Left renal cortex interstitium (tissue), 4 donors: ENCODE measurements at places on chromosomes 2 and 18.

DNA sequence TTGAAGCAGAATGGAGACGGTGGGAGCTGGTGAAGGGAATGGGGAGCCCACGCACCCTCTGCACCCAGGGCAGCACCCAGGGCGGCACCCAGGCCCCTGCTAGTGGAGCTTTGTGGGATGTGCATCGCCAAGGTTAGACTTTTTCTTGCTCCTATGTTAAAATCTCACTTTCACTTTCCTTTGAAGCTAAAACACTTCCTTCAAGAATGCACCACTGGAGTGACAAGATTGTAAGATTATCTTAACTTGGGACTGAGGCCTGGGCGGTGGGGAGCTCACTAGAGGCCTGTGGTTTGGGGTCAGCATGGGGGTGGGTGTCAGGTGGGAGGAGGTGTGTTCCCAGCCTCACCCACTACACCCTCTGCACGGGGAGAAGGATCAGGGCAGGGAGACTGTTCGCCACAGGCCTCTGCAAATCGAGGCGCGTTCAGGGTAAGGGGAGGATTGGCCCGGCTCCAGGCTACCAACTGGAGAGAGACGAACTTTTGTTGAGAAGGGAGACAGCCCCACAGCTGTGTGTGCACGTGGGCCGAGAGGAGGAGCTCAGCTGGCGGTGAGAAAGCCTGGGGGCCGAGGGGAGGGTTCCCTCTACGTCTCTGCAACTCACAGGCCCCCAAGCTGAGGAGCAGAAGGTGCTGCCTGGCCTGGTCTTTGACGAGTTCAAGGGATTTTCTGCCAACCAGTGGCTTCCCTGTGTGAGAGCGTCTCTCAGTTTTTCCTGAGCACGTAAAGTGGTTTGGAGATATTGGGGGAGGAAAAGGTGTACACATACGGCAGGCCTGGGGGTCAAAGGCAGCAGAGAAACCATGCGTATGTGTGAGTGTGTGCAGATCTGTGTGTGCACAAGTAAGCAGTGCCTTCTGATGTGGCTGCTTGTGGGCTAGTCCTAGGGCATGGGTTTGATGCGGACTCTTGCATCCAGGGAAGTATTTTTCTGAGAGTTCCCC, 147.7 kb downstream of the KLHL29 start:
- DNase-seq: no peak

DNA sequence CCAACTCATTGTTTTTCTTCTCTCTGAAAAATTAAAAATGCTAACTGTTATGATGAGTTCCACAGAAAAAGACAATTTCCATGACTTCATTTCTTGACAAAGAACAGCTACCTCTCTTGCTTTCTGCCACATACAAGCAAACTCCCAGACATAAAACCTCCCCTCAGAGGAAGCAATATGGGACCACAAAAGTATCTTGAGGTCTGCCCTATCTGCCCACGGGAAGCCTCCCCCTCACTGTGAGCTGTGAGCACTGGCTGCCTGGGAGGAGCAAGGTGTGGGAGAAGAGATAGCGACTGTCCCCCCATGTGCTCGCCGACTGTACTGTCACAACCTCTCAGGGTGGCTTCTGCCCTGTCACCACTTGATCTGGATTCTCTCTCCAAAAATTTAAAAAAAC, 69.7 kb upstream of the NRP2 start:
- no peak for DNase-seq

DNA sequence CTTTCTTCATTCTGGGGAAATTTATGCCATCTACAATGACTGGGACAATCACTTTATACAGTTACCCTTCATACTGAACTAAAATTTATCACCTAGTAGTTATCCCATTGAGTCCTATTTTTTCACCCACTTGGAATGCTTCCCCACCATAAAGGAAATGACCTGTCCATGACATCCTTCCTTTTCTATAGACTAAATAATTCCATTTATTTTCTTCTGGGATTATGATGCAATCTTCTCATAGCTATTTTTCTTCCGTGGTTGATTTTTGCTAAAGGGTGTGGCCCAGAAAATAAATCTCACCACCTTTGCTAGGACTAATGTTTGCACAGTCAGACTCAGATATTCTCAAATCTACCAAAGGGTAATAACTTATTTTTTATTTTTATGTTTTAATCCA, 186.1 kb upstream of the NRXN1 start:
- DNase-seq: no peak

DNA sequence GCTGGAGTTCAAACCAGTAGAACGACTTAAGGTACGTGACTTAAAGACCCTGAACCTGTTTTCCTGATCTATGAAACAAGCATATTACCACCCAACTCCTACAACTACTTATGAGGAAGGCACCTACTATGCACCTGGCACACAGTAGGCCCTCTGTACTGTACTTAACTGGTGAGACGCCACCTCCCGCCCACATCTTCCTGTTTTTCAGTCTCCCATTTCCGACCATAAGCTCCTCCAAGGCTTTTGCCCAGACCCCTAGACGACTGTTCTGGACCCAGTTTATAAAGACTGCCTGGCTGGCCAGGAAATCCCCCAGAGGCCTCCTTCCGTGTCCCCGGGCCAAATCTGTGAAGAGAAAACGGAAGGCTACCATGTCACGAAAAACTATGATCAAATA, 1.5 kb downstream of the GALNT14 start:
- DNase-seq: no peak

- DNase-seq: no peak
These were observed 733.3 kb downstream of the SUCLG1 start for GRCh38 chr2:83725735-83726134.

DNA sequence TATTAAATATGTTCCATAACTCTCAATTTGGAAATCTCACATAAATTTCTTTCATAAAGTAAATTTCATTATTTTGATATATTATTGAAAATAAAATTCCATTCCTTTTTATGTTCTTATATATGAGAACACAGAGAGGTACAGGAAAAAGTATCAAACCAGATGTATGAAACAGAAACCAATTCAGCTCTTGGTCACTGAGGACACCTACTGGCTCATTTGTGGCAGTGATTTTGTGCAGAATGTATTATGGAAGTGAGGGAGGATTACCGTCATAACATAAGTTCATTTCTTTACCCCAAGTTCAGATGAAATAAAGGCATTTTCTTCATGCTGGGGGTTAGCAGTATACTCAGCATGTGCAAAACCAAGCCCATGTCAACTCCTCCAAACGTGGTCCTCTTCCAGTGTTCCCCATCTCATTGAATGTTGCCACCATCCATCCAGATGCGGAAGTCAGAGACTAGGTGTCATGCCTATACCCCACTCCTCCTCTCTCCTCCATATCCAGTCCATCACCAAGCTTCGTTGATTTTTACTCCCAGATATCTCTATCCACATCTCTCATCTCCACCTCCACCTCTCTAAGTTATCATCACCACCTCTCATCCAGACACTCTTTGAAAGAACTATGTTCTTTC, 41.7 kb upstream of the MALL start:
- peak; percentile 13 for DNase-seq

DNA sequence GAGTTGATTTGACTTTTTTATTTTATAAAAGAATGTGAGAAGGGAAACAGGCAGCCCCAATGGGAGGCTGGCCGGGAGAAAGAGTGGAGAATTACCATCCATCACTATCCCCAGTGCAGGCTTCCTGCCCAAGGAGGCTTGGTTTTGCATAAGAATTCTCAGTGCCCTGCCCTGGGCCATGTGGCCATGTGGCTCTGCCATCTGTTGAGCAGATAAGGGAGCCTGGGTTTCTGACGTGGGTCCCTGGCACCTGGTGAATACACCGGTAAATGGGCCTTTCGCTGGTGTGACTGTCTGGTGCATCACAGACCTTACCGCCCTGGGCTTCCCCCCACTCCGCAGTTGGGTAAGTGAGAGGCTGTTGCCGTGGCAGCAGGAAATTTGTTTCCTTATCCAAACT, 54.5 kb upstream of the TMEM163 start:
- no peak for DNase-seq

DNA sequence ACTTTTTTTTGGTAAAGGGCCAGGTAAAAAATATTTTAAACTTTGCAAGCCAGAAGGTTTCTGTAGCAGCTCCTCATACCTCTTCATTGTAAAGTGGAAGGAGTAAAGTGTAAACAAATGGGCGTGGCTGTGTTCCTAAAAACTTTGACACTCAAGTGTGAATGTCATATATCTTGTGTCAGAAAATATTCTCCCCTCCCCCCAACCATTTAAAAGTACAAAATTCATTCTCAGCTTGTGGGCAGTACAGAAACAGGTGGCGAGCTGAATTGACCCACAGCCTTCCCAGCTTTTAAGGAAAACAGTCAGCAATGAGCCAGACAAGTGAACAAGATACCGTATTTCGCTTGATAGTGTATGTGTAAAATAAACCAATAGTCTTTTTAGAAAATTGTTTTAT, 4.0 kb downstream of the YPEL5 start:
- DNase-seq: no peak
